ENCODE measurements at places on chromosomes 1 and 21.
A peak's percentile ranks its signal among the peaks of the same experiment; 100 is the strongest.

- DNase-seq, result no peak
Measured at GRCh38 chr1:173270243-173270642, 63.1 kb upstream of the TNFSF4 start.

GRCh38 chr1:179767996-179768395, 24.9 kb downstream of the FAM163A start:
- no peak for DNase-seq

GRCh38 chr1:50236656-50237055, 127.9 kb downstream of the ELAVL4 start:
- DNase-seq, result no peak

DNA sequence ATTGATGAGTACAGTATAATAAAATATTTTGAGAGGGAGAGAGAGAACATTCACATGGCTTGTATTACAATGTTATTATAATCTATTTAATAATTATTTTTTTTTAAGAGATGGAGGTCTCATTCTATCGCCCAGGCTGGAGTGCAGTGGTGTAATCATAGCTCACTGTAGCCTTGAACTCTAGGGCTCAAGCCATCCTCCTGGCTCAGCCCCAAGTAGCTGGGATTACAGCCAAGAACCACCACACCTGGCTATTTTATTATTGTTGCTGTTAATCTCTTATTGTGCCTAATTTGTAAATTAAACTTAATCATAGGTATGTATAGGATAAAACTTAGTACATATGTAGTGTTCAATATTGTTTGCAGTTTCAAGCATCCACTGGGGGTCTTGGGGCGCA, 57.8 kb downstream of the HS2ST1 start:
- DNase-seq, result no peak

GRCh38 chr21:31875496-31876015, 2.7 kb downstream of the HUNK start:
- DNase-seq, result no peak

DNA sequence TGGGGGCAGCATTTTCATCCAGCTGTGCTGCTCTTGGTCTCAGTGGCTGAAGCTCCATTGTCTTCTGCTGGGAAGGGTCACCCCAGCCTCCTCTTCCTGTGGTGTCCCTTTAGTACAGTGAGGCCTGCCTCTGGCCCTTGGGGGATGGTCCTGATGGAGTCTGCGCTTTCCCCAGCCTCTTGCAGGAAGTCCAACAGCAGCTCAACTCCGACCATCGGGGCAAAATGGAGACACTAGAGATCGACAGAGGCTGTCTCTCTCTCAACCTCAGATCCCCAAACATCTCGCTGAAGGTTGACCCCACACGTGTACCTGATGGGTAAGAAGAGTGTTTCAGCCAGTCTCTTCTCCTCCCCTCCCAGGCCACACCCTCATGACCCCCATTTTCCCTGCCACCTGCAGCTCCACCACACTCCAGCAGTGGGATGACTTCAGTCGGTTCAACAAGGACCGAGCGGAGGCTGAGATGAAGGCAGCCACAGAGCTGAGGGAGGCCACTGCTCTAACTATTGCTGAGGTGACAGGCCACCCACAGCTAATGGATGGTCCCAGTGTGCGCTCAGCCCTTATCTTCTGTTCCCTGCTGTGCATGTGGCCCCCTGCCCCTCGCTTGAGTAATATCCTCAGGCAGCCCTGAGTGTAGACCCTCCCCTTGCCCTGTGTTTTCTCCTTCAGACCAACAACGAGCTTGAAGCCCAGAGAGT, 2.0 kb upstream of the ADPRS start:
- DNase-seq, result no peak

- no peak for DNase-seq
Measured at GRCh38 chr1:204438628-204439027, 27.0 kb upstream of the PPP1R15B start.

DNA sequence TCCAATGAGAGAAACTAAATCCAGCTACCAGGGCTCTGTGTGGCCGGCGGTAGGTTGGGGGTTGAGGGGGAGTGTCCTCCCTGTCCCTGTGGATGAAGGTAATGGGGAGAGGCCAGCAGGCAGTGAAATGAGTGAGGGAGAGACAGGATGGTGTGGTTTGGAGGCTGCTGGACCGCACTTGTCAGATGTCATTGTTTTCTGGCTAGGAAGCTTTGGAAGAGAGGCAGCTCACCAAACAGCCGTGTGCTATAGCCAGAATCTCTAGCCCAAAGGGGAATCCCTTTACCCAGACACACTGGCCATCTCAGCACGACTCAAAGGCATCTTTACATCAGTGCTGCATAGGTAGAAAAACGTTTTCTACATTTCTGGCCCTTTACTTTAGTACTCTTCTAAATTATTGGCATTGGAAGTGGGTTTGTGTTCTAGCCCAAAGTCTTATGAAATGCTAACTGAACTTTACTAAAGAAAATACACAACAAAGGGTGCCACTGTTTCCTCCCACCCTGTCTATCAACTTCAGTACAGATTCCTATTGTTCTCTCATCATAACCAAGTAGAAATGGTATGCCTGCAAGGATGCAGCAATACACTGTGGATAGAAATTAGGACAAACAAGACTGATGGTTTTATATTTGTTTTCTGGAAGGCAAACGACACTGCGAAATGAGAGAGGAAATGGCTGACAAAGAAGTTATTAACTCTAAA, 95.9 kb upstream of the COA6 start:
- DNase-seq, result no peak

- DNase-seq, result no peak
Measured at GRCh38 chr1:77504986-77505385, 177.5 kb downstream of the ZZZ3 start.

DNA sequence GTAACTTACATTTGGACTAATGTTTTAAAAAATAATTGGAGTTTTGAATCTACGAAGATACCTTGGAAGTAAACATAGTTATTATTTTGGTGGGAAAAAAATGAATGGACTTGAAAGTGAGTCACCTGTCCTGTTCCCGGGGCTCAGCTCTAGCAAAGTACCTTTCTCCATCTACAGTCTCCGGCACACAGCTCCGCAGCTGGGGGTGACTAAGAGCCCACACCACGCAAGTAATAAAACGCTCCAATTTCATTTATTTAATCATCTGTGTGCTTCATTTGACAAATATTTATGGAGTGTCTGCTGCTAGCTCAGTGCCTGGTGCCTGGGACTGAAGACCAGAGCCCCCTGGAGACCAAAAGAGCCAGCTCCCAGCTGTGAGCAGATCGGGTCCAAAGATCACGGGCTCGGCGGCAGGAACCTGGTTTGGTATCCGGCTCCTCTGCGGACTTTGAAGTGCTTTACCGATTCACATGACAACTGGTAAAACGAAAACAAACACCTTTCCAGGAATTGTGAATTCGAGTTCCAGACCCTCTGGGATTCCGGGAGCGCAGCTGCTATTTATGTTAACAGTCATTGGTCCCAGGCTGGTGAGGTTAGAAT, 1.7 kb upstream of the RIPK4 start:
- DNase-seq, result peak; percentile 35

- peak; percentile 51 for DNase-seq
Measured at GRCh38 chr1:230067419-230067870, 407 bp downstream of the GALNT2 start.

- peak; percentile 78 for DNase-seq
Measured at GRCh38 chr1:181044449-181044966, 10.7 kb downstream of the MR1 start.

GRCh38 chr1:220221670-220222069, 50.6 kb downstream of the RAB3GAP2 start:
- DNase-seq, result no peak

DNA sequence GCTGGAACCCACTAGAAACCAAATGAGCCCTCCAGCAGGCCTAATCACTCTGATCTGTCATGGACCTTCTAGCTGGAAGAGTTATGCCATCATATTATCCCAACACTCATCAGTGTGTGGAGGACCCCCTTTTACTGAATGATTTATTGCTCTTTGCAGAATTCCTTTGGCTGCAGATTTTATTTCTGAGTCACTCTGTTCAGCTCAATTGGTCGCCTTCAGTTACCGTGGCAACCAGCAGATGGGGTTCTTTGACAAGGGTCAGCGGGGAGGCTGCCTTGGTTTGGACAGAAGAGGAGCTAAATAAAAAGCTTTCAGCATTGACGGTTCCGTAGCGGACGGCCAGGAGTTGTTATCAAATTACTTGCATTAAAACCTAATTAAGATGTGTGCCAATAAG, 220.1 kb downstream of the SDCCAG8 start:
- peak; percentile 22 for DNase-seq

DNA sequence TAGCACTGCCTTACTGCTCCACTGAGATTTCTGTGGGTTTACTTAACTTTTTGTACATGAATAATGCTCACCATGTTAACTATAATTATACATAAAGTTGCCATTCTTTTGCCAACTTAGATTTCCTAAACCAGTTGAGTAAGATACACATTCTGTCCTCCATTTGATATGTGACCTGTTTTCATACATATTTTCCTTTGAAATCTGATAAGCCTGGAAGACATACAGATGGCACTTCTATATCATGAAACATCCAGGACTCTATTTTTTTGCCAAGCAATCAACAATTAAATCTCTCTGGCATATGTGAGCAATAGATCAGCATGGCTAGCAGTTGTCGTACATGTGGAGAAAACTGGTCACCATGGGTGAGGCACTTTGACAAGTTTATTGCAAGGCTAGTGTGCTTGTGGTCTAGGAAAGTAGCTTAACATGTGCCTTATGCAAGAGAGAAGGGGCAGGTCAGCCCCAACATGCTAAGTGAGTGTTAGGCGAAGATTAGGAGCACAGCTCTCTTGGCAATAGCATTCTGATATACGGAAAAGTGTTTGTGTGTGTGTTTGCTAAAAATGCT, 14.2 kb downstream of the PRRX1 start:
- DNase-seq, result no peak

DNA sequence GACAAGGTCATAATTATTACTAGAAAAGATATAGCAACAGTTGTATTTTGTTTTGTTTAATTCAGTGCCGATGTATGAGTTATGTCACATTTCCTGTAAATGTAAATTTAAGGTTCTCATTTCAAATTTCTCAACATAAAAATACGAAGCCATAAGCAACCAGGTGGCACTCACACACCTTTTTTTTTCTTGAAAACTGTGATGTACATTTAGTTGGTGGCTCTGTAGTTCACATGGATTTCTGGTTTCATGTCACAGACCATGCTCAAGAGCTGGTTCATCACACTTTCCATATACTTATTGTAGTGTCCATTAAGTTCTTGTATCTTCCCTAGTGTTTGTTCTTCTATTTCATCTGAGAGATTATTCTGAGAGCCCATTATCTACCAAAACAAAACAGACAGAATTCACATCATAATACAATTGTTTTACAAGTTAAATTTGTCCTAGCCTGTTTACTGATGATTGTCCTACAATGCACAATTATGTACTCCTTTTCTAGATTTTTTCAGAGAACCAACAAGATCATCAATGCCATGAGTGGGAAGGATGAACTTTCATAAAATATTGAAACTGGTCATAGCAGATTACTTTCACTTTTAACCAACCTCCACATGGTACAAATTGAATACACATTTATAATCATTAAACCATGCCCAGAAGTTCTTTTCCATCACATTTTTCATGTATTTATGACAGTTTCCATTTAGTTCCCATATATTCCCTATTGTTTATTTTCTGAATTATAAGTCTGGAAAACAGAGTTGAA, 17.1 kb downstream of the ATP6V1G3 start:
- DNase-seq, result no peak

- no peak for DNase-seq
Measured at GRCh38 chr1:58524353-58524945, 22.1 kb downstream of the OMA1 start.

- no peak for DNase-seq
Measured at GRCh38 chr1:114324662-114324965, 170.9 kb upstream of the SYT6 start.

DNA sequence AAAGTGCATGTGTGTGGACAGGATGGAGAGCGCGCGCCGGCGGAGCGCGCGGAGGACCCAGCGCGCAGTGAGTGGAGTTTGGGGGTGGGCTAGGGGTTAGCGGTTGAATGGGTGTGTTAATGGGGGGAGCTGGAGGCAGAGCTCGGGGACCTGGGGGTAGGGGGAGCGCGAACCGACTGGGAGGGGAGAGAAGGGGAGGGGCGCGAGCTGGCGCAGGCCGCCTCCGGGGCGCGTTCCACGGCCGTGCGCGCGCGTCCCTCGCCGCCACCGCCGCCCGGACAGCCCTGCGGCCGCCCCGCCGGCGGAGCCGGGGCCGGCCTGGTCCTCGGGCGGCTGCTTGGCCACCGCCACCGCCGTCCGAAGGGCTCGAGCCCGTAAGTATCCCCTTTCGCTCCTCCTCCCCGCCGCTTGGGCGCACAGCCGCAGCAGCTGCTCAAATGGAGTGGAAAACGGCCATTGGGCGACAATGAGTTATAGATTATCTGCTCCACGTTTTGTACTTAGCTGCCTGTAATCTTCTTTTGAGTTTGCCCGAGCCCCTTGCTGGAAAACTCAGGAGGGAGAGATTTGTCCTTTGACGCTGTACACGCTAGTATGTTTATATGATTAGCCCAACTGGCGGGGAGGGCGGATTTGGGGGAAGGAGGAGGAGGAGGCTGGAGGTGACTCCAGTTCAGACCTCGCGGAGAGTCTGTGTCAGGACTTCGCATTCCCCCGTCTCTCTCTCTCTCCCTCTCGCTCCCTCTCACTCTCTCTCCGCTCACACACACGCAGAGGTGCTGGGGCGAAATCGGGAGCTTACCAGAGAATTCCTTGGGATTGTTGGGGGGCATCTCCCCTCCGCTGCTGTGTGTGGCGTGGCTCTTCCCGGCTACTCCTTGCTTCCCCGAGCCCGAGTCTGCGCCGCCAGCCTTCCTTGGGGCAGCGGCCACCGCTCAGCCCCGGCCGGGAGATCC, at the start of gene ADGRL2:
Gene ADGRL2, plus strand, starts transcription at position 240 of the 956 bp plus-strand sequence. CDS start 36,051 bp downstream, outside the sequence.
- DNase-seq, result peak; percentile 47

DNA sequence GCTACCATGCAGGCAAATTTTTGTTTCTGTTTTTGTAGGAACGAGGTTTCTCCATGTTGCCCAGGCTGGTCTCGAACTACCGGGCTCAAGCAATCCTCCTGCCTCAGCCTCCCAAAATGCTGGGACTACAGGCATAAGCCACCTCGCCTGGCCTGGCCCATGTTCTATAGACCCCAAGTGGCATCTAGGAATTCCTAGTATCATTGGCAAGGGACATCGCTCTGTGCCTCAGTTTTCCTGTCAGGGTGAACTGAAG, 14.5 kb downstream of the NES start:
- no peak for DNase-seq

DNA sequence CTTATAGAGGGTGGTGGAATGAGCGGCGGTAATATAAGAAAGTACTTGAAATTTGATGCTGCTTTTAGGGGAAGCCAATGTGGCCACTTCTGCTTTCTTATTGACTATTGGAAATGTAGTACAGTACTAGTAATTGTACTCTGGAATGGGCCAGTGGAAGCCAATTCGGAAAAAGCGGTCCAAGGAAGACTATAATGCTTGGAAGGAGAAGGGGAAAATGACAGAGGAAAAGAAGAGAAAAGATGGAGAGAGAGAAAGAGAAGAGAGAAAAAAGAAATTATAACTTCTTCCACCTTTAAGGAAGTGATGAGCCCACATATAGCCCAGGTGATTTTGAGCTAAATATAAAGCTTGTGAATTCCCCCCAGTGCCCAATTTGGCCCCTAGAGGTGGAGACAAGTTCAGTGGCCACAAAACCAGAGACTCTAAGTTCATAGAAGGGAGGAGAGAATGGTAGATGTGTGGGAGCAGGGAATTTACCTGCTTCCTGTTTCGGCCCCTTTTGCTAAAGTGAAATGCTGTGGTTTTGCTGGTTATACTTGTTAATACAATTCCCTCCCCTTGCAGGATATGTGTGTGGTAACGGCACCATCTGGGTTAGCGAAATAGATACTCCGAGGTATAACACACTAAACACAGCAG, 35.7 kb upstream of the DUSP10 start:
- DNase-seq, result peak; percentile 57

GRCh38 chr1:62271948-62272728, 47.1 kb downstream of the KANK4 start:
- DNase-seq, result peak; percentile 47

- no peak for DNase-seq
Measured at GRCh38 chr1:221758455-221758854, 16.6 kb upstream of the DUSP10 start.
